ENCODE measurements at places on chromosomes 5 and 9. TPM values are rescaled to one million over a fixed set of nuclear protein-coding genes. Genes with fewer than 3 reads are reported as not detected.

Gene LCN9
- not detected for polyA plus RNA-seq

DNA sequence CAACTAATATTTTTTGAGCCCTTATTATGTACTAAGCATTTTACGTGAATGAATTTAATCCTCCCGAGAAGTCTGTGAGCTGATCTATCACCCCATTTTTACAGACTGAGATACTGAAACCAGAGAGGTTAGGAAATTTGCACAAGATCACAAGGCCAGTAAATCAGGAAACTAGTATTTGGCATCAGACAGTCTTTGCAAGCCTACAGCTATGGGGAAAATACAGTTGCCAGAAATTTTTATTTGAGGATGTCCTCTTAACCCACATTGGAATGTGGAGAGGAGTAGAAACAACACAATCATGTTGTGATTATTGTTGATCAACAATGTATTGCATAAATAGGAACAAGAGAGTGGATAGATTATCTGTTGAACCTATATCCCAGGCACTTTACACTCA is 2.3 kb upstream of the SLC46A2 start:
- no peak for DNase-seq

DNA sequence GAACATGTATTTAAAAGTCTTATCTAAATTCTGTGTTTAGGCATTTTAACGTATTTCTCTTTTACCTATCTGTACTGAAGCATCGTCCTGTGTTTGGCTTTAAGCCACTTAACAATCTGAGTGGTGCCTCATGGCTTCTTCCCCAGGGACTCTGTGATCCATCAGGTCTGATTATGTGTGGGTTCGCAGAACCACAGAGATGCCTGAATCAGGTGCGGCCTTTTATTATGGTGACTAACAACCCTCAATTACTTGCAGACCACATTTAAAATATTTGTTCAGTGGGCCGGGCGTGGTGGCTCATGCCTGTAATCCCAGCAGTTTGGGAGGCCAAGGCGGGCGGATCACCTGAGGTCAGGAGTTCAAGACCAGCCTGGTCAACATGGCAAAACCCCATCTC is 39.6 kb upstream of the SAP30L start:
- no peak for DNase-seq

DNA sequence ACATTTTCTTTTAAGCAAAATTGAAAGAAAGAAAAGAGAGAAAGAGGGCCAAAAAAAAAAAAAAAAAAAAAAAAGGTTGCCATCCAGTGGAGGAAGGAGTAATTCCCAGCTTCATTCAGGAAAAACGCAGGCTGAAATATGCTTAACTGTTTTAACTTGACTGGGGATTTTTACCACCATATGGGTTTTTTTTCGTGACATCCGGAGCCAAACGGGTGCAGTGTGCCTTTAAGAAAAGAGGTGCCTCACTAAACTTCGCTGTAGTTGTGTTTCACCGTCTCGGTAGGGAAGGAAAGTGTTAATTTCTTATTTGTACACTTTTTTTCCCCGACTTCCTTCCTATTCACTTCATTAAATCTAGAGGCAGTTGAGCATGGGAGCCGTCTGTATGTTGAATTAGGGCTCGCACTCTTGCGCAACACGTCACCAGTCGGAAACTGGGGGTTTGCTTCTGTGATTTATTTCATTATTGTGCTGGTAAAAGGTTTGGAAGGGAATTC is 143.0 kb downstream of the SMARCA2 start:
- no peak for DNase-seq

Gene TRPM6
- polyA plus RNA-seq: 0.03 TPM

- no peak for DNase-seq
These were observed 261.5 kb downstream of the FANCC start for GRCh38 chr9:95055851-95056551.

Gene CSNK1A1
- polyA plus RNA-seq: 77.3 TPM

Gene LEAP2
- polyA plus RNA-seq: 51.9 TPM

Gene PDE8B
- polyA plus RNA-seq: 0.16 TPM

Gene CD72
- 1.1 TPM for polyA plus RNA-seq

DNA sequence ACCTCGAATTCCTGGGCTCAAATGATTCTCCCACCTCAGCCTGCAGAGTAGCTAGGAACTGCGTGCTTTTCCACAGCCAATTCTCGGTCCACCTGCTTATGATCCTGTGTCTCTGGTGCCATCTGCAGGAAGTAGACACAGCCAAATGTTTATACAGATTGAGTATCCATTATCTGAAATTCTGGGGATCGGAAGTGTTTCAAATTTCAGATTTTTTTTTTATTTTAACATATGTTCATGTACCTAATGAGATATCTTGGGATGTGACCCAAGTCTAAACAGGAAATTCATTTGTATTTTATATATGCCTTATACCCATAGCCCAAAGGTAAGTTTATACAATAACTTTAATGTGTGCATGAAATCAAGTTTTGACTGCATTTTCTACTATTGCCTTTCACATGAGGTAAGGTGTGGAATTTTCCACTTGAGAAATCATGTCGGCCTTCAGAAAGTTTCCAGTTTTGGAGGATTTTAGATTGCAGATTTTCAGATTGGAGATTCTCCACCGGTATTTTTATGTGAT is 89.5 kb downstream of the ESM1 start:
- peak; percentile 28 for DNase-seq

DNA sequence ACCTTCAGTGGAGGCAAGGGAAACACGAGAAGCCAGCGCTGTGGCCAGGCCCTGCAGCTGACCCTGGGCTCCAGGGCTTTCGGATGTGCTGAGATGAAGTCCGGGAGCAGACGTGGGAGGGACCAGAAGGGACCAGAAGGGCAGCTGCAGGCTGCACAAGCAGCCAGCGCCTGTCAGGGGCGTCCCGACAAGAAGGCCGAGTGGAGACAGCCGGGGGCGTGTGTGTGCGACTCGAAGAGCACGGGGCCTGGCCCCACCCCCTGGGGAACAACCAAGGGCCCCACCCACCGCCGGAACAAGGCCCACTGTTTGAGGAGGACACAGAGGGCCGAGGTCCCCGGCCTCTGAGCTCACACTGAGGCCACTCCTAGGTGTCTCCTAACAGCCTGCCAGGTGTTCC is 31.4 kb downstream of the SLC12A7 start:
- no peak for DNase-seq

GRCh38 chr5:24644761-24645160 is at the start of gene CDH10:
TSS of gene CDH10 (minus strand) at chr5:24644978. CDS start at chr5:24593490, 51,488 bp downstream.
- no peak for DNase-seq

Gene RASGRF2
- 21.0 TPM for polyA plus RNA-seq

Gene LECT2
- polyA plus RNA-seq: not detected

Gene LRRC19
- not detected for polyA plus RNA-seq

Gene ACSL6
- 3.8 TPM for polyA plus RNA-seq

Gene GADD45G
- not detected for polyA plus RNA-seq

GRCh38 chr5:126003309-126003708 is 419.9 kb upstream of the GRAMD2B start:
- no peak for DNase-seq

Gene UBAP1
- 39.9 TPM for polyA plus RNA-seq

GRCh38 chr5:180631549-180632383 is 17.6 kb downstream of the FLT4 start:
- DNase-seq: no peak

Gene GFI1B
- polyA plus RNA-seq: 0.15 TPM

- peak; percentile 13 for DNase-seq
These were observed 98.5 kb downstream of the SNX18 start for GRCh38 chr5:54616031-54616430.

- DNase-seq: no peak
These were observed 111.8 kb downstream of the EFNA5 start for GRCh38 chr5:107558823-107559375.

DNA sequence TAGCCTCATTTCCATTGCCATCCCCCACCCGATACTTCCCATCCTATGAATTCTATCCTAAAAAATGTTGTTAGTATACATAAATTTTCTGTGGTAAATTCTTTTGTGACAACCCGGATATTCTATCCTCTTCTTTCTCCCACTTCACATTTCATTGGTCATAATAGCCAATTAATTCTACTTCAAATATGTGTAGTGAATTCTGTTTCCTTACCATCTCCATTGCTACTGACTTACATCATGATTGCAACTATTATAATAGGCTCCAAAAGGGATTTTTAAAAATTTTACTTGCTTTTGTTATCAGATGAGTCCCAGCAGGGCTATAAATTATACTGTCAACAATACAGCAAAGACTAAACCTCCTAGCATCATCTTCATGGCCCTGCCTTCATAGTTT is 1326.8 kb downstream of the PTPRD start:
- no peak for DNase-seq

DNA sequence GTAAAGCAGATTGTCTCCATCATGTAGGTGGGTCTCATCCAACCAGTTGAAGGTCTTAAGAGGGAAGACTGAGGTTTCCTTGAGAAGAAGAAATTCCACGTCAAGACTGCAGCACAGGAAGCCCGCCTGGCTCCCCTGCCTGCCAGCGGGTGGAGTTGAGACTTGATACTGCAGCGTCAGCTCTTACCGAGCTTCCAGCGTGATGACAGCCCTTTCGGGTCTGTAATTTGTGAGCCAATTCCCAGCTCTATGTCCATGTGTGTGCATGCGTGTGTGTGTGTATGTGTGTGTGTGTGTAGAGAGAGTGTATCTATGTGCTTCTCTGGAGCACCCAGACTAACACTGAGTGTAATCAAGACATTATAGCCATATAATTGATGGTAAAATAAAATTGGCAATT is 379.7 kb upstream of the IRX2 start:
- DNase-seq: no peak

GRCh38 chr5:180852495-180852894 is 8.6 kb downstream of the ZFP62 start:
- no peak for DNase-seq

DNA sequence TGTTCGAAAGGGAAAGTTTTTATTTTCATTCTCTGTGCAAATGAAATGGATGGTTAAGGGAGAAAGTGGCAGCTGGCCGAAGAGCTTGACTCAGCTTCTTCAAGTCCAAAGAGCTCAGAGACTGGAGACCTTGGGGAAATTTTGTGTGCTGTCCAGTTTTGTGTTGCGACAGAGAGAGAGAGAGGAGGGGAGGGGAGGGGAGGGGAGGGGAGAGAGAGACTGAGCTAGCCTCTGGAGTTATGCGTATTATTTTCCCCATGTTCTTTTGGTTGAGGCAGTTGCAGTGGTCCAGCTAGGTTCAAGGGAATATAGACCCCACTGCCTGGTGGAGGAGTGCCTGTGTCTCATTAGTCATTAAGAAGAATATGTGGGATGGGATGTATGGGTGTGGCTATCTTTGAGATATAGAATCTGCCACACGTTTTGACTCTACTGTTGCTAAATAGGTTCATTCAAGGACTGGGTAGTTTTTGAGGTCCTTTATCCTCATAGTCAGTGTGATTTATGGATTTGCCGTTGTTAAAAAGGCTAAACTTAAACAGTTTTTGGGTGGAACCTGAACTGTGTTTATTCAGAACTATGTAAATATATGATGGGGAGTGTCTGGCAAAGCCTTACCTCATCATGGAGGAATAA is 69.7 kb downstream of the ARHGAP26 start:
- DNase-seq: no peak

DNA sequence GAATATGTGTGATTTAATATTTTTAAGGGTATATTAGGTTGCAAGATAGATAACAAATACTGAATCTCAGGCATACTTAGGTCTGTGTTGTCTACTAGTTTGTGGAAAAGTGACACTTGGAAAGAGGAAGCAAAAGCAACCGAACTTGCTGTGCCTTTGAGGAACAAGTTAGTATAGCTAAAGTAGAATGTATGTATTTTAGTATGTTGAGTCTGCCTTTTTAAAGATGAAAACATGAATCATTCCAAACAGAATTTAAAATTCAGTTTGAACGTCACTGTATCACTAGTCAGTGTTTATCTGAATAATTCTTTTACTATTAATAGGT is 12.9 kb downstream of the TLE4 start:
- DNase-seq: no peak

Gene MVB12B
- 12.1 TPM for polyA plus RNA-seq

DNA sequence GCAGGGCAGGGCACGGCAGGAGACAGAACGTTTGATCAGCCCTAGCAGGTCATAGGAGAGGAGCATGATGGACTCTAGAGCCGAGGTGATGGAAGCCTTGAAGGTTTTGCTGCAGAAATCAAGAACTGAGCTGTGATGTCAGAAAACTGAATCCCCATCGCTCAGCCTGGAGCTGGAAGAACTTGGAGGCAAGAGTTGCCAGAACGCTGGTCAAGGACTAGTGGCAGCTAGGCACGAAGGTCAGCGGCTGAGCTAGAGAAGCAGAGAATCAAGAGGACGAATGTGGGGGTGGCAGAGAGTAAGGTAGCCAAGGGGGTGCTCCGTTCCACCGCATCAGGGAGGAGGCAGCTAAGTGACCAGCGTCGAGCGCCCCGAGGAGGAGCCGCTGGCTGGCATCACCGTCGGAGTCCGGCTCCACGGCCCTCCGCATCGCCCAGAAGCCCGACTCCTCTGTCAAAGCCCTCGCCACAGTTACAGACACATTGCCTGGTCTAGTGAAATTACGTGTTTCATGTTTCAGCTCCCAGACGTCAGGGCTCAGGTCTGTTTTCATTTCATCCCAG is 1.2 kb upstream of the GALNT10 start:
- no peak for DNase-seq

Gene PTGS1
- 0.08 TPM for polyA plus RNA-seq

DNA sequence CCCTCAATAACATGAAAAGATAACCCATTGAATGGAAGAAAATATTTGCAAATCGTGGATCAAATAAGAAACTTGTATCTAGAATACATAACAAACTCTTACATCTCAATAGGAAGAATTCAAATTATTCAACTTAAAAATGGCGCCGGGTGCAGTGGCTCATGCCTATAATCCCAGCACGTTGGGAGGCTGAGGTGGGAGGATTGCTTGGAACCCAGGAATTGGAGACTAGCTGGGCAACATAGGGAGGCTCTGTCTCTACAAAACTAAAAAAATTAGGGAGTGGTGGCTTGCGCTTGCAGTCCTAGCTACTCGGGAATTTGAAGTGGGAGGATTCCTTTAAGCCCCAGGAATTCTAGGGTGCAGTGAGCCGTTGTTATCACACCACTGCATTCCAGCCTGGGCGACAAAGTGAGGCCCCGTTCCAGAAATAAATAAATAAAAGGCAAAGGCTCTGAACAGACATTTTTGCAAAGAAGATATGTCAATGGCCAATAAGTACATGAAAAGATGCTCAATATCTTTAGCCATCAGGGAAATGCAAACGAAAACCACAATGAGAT is 21.5 kb upstream of the TBC1D2 start:
- no peak for DNase-seq

DNA sequence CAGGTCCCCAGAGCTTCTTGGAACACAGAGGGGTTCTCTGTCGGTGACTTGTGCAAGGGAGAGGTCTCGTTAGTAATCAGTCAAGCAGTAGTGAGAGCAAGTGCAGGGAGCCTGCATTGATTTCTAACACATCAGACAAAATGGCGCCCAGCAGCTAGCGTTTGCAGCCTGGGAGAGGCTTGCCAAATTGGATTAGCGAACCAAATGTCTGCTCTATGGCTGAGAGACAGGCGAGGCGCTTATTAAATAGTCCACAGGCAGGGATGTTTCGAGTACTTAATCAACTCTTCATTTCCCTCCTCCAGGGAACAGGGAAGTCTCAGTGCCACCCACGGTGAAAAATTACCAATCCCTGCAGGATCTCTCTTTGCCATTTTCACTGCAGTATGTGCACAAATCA is 131.4 kb upstream of the SHB start:
- DNase-seq: no peak

Gene RASEF
- not detected for polyA plus RNA-seq
